ENCODE measurements at places on chromosomes 4 and X.

DNA sequence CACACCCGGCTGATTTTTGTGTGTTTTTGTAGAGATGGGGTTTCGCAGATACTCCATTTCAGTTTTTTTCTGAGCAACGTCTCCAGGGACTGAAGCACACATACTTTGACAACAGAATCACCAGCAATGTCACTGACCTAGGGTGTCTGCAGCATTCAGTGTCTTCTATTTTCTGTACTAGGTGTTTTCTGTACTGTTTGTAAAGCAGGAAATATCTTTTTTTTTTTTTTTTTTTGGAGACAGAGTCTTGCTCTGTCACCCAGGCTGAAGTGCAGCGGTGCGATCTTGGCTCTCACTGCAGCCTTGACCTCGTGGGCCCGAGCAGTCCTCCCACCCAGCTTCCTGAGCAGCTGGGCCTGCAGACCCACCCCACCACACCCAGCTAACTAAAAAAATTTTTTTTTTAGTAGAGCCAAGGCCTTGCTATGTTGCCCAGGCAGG is 8.9 kb downstream of the ADD1 start:
- DNase-seq, result no peak

GRCh38 chr4:616911-617643 is 8.3 kb upstream of the PDE6B start:
- DNase-seq, result no peak

GRCh38 chrX:107738272-107738671 is 37.3 kb downstream of the TSC22D3 start:
- no peak for DNase-seq

DNA sequence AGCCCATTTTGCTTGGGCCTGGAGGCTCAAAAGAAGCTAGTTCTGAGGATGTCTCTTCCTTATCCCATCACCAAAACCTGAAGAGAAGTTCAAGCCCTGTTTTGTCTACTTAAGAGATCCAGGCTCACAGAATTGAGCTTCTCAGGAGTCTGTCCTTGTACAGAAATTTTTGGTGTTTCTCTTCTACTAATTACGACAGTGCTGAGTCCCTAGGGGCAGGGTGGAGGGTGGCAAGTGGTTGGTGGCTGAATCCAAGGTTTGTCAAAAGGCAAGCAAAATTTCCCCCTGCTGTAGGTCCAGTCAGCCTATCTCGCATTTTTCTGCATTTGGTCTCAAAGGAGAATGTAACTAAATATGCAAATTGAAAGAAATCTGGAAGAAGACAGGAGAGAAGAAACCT is 377.9 kb downstream of the SMARCA1 start:
- DNase-seq, result no peak

GRCh38 chr4:167606551-167606950 is 372.3 kb upstream of the SPOCK3 start:
- no peak for DNase-seq

- DNase-seq, result no peak
Observed at GRCh38 chrX:22159071-22159470, 113.6 kb upstream of the CBLL2 start.

GRCh38 chrX:39983715-39984114 is 114.0 kb downstream of the BCOR start:
- no peak for DNase-seq

- DNase-seq, result no peak
Observed at GRCh38 chrX:103792916-103793544, 16.4 kb downstream of the PLP1 start.

DNA sequence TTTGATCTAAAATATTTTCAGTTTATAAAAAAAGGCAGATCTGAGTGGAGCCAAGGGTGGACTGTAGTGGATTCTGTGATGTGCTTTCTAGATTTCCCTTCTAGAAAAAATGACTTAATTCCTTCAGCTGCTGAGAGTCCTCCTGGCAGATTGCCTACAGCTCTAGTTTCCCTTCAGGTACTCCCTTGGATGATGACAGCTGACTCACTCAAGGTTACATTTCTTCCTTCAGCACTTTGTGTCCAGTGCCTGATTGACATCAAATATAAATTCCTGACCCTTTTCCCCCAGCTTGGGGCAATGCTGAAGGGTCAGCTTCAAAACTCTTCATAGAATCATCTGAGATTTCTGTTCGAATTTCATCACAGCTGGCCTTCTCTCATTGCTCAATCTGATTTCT is 161.7 kb downstream of the EMCN start:
- DNase-seq, result no peak

DNA sequence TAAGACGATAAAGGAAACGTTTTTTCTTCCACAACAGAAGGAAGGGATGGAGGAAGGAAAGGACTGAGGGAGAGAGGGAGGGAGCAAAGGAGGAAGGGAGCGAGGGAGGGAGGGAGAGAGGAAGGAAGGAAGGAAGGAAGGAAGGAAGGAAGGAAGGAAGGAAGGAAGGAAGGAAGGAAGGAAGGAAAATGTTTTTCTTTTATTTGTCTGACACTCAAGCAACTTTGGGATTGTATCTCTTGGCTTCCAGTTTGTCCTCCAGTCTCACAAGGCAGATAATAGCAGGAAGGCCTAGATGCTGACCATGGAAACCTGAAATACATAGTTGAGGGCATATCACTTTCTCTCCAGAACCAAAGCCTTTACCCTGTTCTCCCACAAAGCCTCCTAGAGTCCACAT is 226.7 kb downstream of the ZNF674 start:
- DNase-seq, result no peak

GRCh38 chrX:37779857-37780256 is at the start of gene CYBB:
Gene CYBB (plus strand): TSS chrX:37780059. CDS start chrX:37780078, 19 bp downstream.
- no peak for DNase-seq

DNA sequence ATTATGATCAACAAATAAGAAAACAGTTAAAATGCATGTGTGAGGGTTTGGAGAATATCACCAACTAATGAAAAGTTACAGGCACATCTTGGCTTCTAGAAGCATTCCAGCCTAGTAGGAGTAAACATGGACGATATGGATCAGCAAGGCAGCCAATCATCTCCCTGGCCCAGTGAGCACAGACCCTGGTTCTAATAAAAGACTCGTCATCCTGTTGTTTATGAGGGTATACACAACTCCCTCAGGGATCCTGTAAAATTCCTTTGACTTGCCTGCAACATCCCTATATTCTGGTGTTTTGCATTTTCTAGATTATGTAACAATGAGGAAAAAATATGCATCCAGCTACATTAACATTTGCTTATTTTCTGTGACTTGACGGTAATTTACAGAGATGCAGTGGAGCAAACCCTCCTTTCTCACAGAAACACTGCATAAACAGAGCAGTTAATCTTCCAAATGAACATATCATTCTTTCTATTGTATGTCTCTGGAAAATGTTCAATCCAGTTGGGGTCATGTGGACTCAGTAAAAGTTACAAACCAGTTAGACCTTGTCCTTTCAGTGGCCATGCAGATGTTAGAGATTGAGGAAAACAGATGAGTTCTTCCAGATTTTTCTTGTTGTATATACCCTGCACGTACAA is 88.9 kb upstream of the NDP start:
- no peak for DNase-seq

DNA sequence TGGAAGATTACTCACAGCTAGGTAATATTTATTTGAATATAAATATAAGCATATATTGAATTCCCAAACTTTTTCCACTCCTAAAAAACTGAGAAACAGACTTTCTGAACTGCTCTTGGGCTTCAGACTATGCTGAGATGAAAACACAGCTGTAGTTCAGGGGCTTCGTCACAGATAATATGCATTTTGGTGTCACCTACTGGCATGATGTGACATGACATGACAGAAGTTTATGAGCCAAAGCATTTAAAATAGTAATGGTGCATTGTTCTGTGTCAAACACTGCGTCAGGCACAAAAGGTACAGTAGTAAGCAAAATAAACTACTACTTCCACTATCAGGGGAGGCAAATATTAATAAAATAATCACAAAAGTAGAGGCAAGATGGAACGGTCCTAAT is 171.3 kb downstream of the BTC start:
- no peak for DNase-seq

DNA sequence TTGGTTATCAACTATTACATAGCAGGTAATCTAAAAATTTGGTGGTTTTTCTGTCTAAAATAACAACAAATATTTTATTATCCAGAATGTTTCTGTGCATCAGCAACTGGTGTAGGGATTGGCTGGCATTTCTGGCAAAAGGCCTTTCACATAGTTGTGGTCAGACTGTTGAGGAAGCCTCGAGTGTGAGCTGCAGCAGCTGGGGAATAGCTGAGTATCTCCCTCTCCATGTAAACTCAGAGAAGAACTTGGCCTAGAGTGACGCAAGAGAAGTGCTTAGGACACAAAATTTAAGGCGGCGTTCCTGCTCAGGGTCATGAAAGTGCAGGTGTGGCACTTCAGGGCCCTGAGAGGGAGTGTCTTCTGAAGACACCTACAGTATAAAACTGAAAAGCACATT is 558.9 kb downstream of the SPOCK3 start:
- DNase-seq, result no peak

DNA sequence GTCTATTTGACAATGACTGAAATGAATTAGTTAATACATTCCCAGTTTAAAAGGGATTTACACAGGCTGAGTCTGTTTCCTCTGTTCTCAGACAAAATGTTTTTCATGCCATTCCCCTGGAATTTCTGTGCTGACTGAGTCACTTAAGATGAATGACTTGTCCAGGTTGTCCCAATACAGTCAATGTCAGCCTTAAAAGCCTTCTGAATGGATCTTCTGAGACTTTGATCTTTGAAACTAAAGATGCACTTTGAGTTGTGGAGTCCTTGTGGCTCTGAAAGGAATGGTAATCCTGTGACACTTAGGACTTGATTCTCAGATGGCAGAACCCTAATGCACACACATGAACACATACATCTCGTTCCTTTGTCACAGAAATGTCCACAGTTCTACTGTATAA is 622.2 kb upstream of the GRID2 start:
- DNase-seq, result no peak

DNA sequence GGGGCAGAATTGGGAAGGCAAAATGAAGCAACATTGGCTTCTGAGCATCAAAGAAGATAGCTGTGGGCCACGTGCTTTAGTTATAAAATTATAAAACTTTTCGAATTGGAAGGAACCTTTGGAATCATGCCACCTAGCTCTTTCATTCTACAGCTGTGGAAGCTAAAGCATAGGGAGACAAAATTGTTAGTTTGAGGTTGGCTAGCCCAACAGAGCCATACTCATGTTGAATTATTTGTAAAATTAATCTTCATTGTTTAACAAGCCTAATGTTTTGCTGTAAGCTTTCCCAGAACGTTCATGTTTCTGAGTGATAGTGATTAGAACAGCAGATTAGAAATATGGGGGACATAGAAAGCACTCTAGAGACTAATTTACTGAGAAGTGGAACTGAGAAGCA is 35.9 kb downstream of the HHIP start:
- DNase-seq, result no peak

- DNase-seq, result no peak
Observed at GRCh38 chr4:73409978-73410548, 6.0 kb downstream of the ALB start.

GRCh38 chr4:30450474-30450873 is 269.7 kb upstream of the PCDH7 start:
- no peak for DNase-seq

DNA sequence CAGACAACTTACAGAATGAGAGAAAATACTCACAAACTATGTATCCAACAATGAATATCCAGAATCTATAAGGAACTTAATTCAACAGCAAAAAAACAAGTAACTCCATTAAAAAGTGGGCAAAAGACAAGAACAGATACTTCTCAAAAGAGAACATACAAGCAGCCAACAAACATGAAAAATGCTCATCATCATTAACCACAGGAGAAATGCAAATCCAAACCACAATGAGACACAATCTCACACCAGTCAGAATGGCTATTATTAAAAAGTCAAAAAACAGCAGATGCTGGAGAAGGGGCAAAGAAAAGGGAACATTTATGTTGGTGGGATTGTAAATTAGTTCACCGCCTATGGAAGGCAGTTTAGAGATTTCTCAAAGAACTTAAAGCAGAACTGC is 150.3 kb downstream of the FGF16 start:
- DNase-seq, result no peak

DNA sequence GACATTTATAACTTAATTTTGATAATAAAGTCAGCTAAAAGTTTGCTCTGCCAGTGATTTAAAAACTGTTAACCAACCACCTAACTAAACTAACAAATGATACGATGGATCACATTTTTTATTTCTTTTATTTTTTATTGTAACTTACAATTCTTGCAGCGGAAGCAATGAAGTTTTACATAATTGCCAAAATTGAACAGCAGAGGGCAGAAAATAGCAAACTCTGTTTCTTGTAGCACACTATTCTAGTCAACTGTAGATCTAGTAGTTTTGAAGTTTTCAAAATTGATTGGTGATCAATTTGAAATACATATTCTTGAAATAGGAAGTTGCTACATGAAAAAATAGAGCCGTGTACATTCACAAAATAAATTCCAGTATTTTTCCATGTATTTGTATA is 2.8 kb upstream of the GRIA2 start:
- no peak for DNase-seq

DNA sequence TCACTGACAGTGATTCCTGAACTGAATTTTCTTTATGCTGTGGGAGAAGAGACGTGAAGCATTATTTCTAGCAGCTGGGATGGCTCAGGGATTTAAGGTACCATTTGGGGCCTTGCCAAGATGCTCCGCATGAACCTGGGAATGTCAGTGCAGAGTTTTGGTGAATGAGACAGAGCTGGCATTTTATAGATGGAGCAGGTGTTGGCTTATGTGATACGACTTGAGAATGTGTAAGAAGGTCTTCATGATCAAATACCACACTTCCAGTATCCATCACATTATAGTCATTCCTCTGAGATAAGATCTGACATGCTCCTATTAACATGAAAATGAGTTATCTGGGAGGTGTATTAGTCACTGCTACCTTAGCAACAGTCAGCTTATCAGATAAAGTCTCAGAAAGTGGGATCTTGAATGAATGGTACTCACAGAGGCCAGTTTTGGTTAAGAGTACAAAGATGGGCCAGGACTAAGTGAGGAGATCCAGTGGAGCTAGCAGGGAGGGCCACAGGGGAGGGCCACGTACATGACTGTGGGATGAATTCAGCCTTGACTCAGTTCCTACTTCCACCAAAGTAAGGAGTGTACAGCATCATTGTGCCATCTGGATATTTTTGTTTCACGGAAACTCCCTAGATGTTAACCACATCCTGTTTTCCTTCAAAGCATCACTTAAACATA is 116.7 kb downstream of the SPCS3 start:
- DNase-seq, result no peak

DNA sequence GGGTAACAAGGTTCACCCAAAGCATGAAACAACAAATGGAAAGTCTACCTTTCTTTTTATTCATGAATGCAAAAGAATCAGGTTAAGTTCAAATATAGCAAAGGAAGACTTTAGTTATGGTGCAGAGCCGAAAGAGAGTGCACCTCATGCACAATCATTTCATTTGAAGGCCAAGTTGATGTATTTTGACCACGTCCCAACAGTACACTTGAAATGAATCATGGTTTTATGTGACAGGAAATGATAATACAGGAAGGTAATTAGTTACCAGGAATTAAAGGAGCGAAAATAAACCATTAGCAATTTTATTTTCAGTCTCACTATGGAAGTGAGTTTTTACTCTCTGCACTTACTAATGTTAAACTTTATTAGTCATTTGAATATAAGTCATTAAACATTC is 281.2 kb upstream of the DIAPH2 start:
- DNase-seq, result no peak

Data from stimulated activated CD4-positive, alpha-beta T cell treated with anti-CD3 and anti-CD28 coated beads, Interleukin-4, amount 100 ng/mL, for 48 hours (primary cell).